ENCODE measurements at places on chromosomes 3 and 15.

GRCh38 chr3:187287256-187287655 lies 4.3 kb downstream of the MASP1 start:
- no peak for DNase-seq

DNA sequence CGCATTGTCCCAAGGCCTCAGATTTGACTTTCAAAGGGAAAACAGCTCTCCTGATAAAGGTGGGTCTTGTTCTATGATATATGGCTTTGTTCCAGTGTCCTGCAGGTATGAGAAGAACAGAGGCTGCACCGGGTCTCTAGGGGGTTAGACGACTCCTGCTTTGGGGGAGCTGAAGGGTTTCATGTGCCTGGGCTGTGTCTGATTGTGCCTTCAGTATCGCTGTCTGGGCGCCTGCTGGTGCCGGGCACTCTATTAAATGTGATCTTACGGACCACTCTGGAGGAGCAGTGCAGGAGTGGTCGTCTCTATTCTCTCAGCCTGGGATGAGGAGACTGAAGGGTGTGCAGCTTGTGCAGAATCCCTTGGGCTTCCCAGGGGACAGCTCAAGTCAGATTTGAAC lies 16.0 kb downstream of the PAQR5 start:
- no peak for DNase-seq

DNA sequence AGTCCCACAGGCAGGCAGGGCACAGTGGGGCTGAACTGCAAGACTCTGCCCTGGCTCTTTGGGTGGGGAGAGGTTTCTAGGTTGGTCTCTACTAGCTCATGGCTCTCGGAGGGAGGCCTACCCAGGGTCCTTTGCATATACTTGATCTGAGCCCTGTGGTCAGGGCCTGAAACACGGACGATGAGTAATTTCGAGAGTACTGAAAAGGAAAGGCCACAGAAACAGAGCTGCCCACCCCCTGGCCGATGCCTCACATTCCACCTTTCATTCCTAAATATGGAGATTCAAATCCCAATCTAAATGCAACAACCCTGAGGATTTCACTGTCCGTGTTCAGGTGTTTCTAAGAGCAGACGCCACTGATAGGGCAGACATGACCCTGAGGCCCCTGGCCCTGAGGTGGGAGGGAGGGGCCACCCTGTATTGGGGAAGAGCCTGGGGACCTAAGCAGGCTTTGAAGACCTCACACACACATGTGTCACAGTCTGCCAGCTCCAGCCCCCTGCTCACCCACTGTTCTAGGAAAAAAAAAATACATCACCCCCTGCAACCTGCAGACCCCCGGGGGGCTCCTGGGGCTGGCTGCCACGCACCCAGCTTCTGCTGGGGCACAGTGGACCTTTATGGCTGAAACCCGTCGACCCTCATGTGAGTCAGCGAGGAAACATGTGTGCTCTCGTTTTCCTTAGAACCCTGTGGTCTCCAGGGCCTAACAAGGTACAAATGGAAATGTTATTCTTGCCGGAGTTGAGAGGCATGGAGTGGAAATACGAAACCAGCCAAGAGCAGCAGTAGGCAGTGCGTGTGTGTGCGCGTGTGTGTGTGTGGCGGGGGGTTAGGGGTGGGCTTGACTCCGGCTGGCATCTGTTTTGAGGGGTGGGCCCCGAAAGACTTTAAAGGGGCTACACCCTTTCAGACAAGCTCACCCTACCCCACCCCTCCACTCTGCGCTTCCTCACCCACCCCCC lies 112.7 kb downstream of the CHSY1 start:
- DNase-seq = no peak

- DNase-seq = no peak
Observed at GRCh38 chr3:99114565-99115291, 213.2 kb upstream of the DCBLD2 start.

GRCh38 chr3:20811631-20812030 lies 625.6 kb upstream of the SGO1 start:
- no peak for DNase-seq

DNA sequence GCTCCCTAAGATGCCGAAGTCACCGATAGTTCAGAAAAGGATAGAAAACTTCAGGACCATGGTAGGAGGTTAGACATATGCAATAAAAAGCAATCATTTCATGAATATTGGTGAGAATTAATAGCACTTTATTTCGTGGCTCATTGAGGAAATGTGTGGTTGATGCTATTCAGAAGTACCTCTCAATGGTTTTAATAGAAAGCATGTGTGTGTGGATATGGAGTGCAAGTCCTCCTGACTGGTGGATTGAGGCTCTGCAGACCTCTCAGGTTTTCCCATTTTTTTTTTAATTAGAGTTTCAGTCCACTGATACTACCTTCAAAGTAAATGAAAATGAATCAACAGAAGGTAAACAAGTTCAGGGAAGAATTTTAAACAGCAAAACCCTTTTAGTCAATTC lies 384.3 kb upstream of the RARB start:
- no peak for DNase-seq
